ENCODE measurements at places on chromosomes 12 and 14. TPM values are rescaled to one million over a fixed set of nuclear protein-coding genes. Genes with fewer than 3 reads are reported as not detected.

The PRB2 gene
- not detected for total RNA-seq

The PLA2G1B gene
- total RNA-seq, result not detected

The CEBPE gene
- not detected for total RNA-seq

The SPTB gene
- 2.5 TPM for total RNA-seq

The SCN8A gene
- total RNA-seq, result not detected

The KLRC4 gene
- total RNA-seq, result not detected

DNA sequence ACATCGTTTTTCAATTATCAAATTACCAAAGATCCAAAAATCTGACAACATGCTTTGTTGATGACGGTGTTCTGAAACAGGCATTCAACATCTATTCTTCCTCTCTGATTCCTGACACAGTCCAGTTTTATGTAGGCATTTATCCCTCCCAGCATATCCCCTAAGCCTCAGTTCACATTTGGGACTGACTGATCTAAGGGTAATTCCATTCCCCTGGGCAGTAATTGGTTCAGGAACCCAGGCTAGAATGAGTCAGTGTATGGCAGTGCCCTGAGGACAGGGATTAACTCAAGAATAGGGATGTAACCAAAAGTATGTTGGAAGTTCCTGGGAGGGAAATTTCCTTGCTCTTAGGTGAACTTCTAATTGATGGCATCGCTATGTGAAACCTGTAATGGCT lies 10.3 kb upstream of the PCNX1 start:
- no peak for DNase-seq

- DNase-seq, result no peak
Measured at GRCh38 chr12:102396276-102396675, 84.1 kb downstream of the IGF1 start.

- peak; percentile 23 for DNase-seq
Measured at GRCh38 chr14:24415421-24416253, 13.8 kb downstream of the CBLN3 start.

GRCh38 chr14:22479132-22479531 lies 109.9 kb downstream of the DAD1 start:
- DNase-seq, result no peak

- no peak for DNase-seq
Measured at GRCh38 chr12:15044471-15044870, 71.6 kb downstream of the PDE6H start.

- no peak for DNase-seq
Measured at GRCh38 chr12:42683266-42683665, 93.7 kb upstream of the PRICKLE1 start.

DNA sequence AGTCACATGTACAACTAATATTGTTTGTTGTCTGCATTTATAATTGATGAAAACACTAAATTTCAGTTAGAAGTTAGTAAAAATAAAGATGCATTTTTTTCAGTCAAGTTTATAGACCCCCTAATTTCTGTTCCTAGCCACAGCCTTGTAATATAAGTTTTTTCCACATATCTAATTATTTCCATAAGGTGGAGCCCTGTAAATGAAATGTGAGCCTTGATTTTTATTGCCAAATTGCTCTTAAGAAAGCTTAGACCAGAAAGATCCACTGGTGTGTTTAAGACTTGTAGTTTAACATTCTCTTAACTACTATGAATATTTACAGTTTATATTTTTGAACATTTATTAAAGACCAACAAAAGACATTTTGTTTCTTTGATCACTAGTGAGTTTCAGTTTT lies 322.1 kb upstream of the RGS6 start:
- no peak for DNase-seq

DNA sequence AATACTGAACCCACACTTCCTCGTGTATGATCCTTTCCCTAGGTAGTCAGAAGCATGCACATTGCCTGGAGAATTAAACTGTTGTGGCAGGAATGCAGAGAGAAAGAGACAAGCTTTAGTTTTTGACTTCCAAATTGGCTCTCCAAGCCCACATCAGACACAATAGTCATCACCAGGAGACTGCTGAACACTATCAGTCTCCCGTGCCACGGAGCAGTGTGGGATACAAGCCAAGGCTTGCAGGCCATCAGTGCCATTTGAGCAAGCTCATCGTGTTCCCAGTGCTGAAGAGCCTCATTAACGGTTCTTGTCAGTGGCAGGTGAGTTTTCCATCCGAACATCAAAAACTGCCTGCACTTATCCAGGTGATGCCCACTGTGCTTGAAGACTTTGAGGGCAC lies 410.8 kb downstream of the NAV3 start:
- DNase-seq, result no peak

- peak; percentile 83 for DNase-seq
Measured at GRCh38 chr12:93019975-93020630, 91.0 kb upstream of the EEA1 start.

- no peak for DNase-seq
Measured at GRCh38 chr14:74510959-74511409, 17.4 kb downstream of the ISCA2 start.

GRCh38 chr12:50839042-50839441 lies 3.7 kb upstream of the TMPRSS12 start:
- no peak for DNase-seq

- no peak for DNase-seq
Measured at GRCh38 chr14:85332401-85332800, 197.5 kb upstream of the FLRT2 start.

- no peak for DNase-seq
Measured at GRCh38 chr12:53623548-53624385, 2.4 kb downstream of the ATF7 start.

DNA sequence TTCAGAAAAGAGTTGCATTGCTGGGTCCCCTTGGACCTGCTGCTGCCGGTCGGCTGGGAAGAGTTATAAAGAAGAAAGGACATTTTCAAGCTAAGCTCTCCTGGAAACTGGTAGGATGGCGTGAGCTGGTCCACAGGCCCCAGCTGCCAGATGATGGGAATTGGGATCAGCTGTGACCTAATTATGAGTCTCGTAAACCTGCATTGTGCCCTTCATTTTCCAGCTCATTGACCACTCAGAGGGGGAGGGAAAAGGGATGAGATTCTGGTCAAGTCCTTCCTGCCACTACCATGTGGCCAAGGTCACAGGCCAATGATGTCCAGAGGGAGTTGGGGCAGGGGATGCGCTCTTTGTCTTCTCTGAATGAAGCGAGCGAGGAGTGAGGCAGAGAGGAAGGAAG lies 320.9 kb downstream of the NRXN3 start:
- DNase-seq, result no peak
